Breast epithelium (tissue), 4 donors: ENCODE measurements at places on chromosomes 3 and 15.
A peak's percentile ranks its signal among the peaks of the same experiment; 100 is the strongest.

DNA sequence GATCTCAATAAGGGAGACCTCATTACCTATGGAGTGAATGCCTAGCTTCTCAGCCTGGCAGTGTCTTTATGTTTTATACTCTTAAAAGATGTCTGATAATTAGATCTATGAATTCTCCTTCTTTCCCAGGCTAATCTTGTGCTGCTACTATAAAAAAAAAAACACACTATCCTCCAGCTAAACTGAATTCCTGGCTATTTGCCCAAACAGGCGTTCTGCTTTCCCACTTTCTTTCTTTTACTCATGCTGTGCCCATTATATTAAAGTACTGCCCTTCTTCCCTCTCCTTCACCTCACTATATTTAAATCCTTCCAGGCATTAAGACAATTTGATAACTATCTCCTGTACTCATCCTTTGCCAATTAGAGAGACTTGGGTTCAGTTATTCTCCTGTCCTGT lies 1134.9 kb downstream of the ROBO2 start:
- DNase-seq, result no peak

GRCh38 chr3:188531210-188531609 lies 377.3 kb downstream of the LPP start:
- no peak for DNase-seq

DNA sequence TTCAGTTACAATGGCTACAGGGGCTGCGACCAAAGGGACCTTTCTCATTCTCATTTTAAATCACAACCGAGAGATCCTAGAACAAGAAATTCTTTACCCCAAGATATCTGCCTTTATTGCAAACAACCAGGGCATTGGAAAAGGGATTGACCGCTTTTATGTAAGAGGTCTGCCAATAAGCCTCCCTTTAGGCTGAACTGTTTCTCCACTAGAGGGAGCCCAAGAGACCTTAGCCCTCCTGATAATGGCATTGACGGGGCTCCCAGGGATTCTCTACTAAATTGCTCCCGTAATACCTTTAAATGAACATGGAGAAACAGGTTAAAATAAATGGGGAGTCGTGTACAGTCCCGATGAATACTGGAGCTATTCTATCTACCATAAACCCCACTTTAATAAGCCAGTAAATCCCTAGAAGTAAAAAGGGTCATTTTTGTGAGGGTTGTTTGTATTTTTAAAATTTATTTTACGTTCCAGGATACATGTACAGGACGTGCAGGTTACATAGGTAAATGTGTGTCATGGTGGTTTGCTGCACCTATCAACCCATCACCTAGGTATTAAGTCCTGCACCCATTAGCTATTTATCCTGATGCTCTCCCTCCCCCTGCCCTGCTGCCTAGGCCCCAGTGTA lies 7.5 kb upstream of the IGSF10 start:
- no peak for DNase-seq

DNA sequence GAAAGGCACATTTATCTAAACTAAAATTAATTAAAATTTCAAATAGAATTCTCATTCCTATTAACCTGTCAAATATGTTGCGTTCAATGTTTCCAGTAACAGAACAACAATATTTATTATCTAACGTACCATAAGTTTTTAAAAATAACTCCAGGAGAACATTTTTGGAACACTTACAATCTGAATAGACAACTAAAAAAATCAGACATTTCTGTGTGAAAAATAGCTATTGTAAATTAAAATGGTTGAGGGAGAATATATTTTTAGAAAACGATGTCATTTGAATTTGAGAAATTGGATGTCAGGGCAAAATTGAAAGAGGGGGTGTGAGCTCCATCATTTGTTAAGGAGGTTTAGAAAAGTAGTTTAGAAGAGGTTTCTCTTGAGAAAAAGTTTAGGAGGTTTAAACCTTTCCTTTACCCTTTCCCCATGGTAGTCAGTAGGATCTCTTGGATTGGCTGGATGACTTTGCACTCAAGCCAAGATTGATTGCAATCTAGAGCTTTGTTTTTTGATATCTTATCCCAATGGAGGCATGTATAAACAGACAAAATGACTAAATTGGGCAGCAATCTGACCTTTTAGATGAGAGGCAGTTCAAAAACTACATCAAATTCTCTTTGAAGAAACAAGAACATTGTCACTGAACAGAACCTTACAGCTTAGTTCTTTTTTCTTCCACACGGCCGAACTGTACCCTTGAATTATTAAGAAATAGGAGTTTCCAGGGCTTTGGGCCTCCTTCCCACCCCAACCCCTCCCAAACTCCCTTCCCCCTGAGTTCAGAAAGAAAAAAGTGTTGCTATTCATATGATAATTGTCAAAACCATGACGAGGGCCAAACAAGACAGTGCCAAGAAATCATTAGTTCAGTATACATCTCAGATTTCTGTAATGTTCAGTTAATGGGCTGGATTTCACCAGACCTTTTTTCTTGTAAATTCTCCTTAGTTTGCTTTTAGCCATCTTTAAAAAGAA lies 79.7 kb upstream of the CDIN1 start:
- DNase-seq, result no peak

GRCh38 chr15:25859838-25860645 lies 3.1 kb downstream of the ATP10A start:
- peak; percentile 77 for DNase-seq

DNA sequence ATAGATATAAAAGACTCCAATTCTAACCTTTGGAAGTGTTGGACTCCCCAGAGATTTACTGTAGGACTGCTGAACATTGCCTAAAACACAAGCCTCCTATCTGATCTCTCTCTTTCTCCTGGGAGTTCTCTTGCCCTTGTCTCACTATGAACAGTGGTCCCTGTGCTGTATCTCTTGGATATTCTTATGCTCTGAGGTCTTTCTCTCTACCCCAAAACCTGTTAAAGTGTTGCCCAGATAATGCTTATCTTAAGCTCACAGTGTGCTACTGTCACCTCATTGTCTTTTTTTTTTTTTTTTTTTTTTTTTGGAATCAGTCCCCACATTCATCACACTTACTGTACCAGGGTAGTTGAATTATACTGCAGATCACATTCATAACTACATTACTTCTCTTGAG lies 131.0 kb upstream of the CBLB start:
- DNase-seq, result no peak

- DNase-seq, result no peak
Measured at GRCh38 chr15:20671675-20672074, 130.1 kb upstream of the GOLGA6L6 start.

DNA sequence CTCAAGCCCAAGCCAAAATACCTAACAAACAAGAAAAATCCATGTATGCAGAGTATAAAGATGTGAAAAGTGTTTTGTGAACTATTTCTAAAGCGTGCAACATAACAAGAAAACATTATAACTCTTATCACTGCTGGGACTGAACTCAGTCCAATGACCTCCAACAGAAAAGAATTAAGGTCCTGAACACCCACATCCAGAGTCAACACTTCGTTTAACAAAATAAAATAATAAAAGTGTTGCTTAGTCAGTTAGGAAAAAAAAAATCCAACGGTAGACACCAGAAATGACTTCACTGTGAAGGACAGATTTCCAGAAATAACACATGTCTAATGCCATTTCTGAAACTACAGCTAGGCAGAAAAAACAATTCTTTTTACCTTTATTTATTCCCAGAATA lies 28.0 kb downstream of the MB21D2 start:
- no peak for DNase-seq

DNA sequence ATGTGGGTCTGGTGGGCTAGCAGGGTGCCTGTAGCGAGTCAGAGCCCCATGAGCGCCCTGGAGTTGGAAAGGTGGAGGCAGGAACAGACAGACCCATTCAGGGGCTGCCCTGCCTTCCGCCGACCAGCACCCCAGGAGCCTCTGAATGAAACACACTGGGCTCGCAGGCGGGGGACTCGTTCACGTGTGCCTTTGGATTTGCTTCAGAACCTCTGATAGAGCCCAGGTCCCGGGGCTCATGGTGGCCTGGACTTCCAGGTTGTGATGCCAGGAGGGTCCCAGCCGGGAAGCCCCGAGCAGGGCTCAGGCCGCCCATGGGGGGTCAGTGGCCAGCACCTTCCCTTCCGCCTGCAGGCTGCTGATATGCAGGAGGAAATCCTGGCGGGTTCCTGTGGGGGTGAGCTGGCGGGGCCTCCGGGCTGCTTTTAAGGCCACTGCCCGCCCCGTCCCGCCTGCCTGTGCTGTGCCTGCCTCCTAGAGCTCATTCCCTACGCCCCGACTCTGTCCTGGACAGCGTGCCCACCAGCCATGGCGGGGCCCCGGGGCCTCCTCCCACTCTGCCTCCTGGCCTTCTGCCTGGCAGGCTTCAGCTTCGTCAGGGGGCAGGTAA lies at the start of gene STAB1:
STAB1 (plus strand) TSS at position 453 of the 610 bp plus-strand sequence; CDS start at position 529, 76 bp downstream.
- DNase-seq, result peak; percentile 59

DNA sequence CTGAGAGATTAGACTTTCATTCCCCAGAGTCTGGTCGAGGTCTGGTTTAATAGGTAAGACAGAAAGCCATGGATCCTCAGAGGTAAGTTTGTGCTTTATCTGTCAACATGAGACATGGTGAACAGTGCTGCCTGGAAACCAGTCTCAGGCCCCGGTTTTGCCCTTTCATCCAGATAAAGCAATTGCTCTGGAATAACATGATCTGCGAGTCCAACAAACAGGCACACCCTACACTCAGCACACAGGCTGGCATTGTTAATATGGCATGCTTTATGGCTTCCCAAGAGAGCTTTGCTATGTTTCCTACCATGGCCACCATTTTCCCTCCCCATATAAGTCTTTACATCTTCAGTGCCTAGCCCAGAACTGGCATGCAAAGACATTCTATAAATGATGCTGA lies 30.1 kb upstream of the MNS1 start:
- no peak for DNase-seq
